Stimulated activated CD4-positive, alpha-beta T cell treated with anti-CD3 and anti-CD28 coated beads, Interleukin-12 subunit alpha, Interleukin-12 subunit beta, amount 100 ng/mL, for 24 hours (primary cell): ENCODE measurements at places on chromosomes 5 and 9.

GRCh38 chr5:140312791-140313189, 9.9 kb upstream of the PFDN1 start:
- no peak for DNase-seq

GRCh38 chr9:126498331-126498730, 115.4 kb upstream of the LMX1B start:
- no peak for DNase-seq

- DNase-seq: no peak
Observed at GRCh38 chr5:157744051-157745011, 819 bp downstream of the LSM11 start.

GRCh38 chr5:23884405-23885031, 377.1 kb downstream of the PRDM9 start:
- DNase-seq: no peak

DNA sequence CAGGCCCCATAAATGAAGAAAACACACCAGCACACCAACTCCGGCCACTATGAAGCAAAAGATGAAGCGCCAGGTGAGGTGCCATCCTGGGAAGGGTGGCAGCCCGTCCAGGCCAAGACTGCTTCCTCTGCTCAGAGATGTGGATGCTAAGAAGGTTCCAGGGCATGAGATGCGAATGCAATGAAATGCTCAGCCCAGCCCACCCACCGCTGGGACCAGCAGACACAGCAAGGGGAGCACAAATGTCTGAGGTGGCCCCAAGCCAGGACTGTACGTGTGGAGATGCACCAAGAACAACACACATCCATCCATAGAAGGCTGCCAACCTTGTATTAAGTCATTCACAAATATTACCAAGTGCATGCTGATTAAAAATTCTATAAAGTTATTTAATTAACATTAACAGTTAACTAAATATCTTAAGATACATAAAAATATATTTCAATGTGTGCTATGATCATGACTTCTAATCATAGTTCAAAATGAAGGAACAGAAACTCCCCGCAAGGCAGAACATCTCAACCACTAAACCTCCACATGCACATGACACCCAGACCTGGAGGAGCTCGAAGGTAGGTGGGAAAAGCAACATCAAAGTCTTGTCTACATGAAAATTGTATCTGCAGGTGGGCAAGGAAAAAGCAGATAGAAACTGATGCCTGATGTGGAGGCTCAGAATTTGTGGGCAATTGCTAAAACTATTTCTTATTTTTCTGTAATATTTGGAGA, 43.7 kb downstream of the BICD2 start:
- DNase-seq: no peak

GRCh38 chr5:55554585-55555202, 19.9 kb upstream of the PLPP1 start:
- DNase-seq: no peak

- DNase-seq: no peak
Observed at GRCh38 chr9:94147776-94148175, 63.5 kb downstream of the PTPDC1 start.

DNA sequence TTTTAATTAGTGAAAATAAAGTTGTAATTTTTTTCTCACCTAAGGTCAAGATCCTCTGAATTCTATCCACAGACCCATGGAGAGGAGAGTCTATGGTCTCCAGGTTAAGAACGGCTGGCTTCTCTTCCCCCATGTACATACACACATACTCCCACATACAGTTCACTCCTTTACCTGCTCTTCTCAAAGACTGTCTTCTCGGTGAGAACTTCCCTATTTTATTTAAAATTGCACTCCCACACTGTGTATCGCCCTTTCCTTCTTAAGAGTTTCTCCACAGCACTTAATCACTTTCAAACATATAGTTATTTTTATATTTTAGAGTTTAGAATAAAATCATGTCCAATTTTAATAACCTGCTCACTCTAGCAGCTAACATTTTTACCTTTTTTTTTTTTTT, 3.6 kb upstream of the JADE2 start:
- DNase-seq: no peak

DNA sequence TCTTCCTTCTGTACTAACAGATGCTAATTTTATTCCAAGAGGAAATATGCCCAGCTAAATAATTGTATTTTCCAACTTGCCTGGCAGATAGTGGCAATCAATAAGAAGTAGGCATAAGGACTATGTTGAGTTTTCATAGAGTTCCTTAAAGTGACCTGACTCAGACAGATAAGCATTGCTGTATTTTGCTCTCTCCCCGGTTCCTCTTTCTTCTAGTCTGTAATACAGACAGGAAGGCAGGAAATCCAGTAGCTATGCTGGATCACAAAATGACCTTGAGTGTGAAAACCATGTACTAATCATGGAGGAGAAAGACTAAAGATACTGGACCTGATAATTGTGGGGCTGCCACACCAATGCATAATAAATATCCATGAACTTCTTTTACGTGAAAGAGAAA, 701.7 kb downstream of the CETN3 start:
- DNase-seq: no peak

- DNase-seq: no peak
Observed at GRCh38 chr5:143236682-143237081, 166.8 kb downstream of the NR3C1 start.

DNA sequence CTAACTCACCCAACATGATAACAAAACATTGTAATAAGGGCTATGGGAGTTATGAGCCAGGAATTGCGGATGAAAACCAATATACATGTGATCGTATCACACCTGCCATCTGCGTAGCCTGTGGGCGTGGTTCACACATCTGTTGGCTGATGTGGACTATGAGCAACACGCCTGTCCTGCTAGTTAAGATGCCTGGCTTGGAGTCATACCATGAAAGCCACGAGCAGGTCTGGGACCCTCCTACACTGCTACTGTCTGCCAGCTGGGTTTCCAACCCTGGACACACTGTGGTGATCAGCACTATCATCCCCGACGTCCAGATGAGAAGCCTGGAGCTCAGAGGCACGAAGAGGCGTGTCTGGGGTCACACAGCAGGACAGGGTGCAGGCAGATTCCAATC, 40.2 kb downstream of the STK10 start:
- DNase-seq: no peak

GRCh38 chr9:97324954-97325353, 17.5 kb downstream of the CCDC180 start:
- DNase-seq: no peak

GRCh38 chr9:125932746-125933455, 185.7 kb downstream of the PBX3 start:
- no peak for DNase-seq

DNA sequence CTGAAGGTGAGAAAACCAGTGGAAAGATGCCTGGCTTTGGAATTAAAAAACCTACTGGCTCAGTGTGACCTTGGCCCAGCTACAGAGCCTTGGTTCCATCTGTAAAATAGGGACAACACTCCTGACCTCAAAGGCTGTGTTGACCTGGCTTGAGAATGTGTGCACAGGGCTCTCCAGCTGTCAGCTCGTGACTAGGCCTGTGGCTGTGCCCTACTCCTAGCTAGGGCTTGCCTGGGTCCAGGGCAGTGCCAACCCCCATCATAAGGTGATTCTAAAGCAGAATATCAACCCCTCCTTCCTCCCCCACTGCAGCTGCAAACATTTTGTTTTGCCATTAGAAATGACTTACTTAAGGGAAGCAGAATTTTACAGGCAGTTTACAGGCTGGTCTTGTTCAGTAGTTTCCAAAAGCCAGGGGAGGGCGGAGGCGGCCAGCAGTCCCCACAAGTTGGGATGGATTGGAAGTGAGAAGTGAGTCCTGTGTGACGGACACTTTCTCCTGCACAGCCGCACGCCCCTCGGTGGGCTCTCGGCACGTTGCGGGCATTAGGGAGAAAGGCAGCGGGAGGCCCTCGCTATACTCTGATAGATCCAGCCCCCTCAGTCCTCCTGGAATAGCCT, 7.3 kb downstream of the PITX1 start:
- no peak for DNase-seq

DNA sequence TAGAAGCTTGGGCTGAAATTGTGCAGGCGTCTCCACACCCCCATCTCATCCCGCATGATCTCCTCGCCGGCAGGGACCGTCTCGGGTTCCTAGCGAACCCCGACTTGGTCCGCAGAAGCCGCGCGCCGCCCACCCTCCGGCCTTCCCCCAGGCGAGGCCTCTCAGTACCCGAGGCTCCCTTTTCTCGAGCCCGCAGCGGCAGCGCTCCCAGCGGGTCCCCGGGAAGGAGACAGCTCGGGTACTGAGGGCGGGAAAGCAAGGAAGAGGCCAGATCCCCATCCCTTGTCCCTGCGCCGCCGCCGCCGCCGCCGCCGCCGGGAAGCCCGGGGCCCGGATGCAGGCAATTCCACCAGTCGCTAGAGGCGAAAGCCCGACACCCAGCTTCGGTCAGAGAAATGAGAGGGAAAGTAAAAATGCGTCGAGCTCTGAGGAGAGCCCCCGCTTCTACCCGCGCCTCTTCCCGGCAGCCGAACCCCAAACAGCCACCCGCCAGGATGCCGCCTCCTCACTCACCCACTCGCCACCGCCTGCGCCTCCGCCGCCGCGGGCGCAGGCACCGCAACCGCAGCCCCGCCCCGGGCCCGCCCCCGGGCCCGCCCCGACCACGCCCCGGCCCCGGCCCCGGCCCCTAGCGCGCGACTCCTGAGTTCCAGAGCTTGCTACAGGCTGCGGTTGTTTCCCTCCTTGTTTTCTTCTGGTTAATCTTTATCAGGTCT, at the start of gene C9orf72:
TSS of gene C9orf72 (minus strand) at position 564 of the 716 bp plus-strand sequence. CDS start 6,361 bp downstream, outside the sequence.
- DNase-seq: peak; percentile 76

DNA sequence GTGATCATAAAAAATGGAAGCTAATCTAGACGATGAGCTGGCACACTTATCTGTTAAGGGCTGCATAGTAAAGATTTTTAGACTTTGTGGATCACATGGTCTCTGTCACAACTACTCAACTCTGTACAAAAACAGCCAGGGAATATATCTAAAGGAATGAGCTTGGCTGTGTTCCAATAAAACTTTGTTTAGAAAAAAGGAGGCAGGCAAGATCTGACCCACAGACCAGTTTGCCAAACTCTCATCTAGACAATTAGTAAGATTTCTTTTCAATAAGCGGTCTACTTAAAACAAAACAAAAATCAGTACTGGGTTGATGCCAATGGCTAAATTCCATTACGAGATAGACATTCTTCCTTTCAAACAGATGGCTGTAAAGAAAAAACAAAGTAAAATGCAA, 53.0 kb upstream of the RETREG1 start:
- no peak for DNase-seq

- DNase-seq: no peak
Observed at GRCh38 chr5:75756211-75756610, 39.0 kb upstream of the POC5 start.

- no peak for DNase-seq
Observed at GRCh38 chr5:132008163-132008473, 3.3 kb downstream of the ACSL6 start.

GRCh38 chr5:141861194-141861593, 17.0 kb downstream of the PCDH1 start:
- DNase-seq: no peak

- no peak for DNase-seq
Observed at GRCh38 chr5:42583322-42583721, 160.1 kb downstream of the GHR start.

DNA sequence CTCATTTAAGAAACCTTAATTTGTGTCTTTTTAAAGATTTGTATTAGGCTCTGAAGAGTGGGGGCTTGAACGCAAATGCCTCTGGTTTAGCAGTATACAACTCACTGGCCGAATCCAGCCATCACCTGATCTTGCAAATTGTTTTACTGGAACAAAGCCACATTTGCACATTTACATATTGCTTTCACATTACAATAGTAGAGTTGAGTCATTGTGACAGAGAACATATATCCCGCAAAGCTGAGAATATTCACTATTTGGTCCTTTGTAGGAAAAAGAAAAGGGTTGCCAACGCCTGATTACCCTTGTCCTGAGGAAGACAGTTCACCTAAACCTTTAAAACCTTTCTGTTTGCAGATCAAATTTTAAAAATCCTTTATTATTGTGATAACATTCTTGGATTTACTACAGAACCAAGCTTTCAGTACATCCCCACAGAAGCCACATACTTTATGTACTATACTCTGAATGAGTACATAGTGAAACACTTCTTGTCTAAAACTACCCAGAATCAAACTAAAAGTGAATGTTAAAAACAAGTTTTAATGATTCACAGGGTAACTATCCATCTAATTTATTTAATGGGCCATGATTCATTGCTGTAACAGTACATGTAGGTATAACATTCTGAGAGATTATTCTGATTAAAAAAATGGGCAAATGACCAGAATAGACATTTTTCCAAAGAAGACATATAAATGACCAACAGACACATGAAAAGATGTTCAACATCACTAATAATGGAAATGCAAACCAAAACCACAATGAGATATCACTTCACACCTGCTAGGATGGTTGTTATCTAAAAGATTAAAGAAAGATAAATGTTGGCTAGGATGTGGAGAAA, 161.0 kb downstream of the SLC25A46 start:
- no peak for DNase-seq

DNA sequence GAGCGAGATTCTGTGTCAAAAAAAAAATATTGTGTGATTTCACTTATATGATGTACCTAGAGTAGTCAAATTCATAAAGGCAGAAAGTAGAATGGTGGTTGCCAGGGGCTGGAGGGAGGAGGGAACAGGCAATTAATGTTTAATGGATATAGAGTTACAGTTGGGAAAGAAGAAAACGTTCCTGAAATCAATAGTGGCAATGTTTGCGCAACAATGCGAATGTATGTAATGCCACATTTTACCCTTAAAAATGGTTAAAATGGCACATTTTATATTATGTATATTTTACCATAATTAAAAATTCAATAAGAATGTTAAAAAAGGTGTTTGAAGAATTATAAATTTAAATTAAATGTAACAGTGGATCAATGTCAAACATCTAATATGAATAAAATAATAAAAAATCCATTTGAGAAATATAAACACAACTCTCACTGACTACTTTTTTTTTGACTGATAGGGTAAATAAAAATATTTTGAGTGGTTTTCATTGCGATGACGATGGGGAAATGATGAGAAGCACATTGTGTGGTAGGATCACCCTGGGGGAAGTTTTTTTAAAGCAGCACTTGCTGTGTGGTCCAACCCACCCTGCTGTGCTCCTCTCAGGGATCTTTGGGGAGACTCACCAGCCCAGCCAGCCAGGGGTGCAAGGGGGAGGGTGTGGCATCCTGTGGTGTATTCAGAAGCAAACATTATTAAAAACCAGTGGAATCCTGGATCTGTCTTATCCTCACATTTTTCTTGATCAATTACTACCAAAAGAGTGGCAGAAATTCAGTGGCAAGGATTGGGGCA, 4.3 kb downstream of the FYB1 start:
- no peak for DNase-seq

- DNase-seq: peak; percentile 98
Observed at GRCh38 chr9:128218518-128219389, 15.6 kb downstream of the DNM1 start.

- no peak for DNase-seq
Observed at GRCh38 chr9:89388084-89388867, 70.0 kb downstream of the SECISBP2 start.

DNA sequence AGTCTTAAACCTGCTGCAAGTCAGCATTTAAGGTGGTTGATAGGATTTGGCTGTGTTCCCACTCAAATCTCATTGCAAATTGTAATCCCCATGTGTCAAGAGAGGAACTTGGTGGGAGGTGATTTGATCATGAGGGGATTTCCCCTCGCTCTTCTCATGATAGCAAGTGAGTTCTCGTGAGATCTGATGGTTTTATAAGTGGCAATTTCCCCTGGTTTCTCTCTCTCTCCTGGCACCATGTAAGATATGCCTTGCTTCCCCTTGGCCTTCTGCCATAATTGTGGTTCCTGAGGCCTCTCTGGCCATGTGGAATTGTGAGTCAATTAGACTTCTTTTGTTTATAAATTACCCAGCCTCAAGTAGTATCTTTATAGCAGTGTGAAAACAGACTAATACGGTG, 84.3 kb upstream of the SMC2 start:
- no peak for DNase-seq
